Ammon's horn (tissue), 1 donor: ENCODE measurements at places on chromosomes 4 and X.

DNA sequence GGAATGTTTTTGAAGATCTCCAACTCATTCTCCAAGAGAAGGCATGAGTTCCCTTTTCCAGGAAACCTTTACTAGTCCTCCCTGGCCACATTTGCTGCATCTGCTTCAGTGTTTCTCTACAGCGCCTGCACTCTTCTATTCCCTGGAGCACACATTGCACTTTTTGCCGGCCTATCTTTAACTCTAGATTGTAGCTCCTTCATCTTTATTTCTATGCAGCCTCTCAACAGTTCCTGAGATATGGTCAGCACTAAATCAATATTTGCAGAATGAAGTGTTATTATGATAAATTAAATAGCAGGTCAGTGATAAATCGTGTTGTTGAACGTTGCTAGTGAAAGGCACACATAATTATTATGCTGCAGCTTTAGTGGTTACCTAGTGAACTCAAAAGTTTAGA lies 88.3 kb downstream of the VCX3A start:
- DNase-seq, result no peak

GRCh38 chr4:39544580-39545315 lies 17.5 kb upstream of the UGDH start:
- DNase-seq, result no peak

GRCh38 chrX:68868316-68868715 lies 39.5 kb downstream of the EFNB1 start:
- no peak for DNase-seq

DNA sequence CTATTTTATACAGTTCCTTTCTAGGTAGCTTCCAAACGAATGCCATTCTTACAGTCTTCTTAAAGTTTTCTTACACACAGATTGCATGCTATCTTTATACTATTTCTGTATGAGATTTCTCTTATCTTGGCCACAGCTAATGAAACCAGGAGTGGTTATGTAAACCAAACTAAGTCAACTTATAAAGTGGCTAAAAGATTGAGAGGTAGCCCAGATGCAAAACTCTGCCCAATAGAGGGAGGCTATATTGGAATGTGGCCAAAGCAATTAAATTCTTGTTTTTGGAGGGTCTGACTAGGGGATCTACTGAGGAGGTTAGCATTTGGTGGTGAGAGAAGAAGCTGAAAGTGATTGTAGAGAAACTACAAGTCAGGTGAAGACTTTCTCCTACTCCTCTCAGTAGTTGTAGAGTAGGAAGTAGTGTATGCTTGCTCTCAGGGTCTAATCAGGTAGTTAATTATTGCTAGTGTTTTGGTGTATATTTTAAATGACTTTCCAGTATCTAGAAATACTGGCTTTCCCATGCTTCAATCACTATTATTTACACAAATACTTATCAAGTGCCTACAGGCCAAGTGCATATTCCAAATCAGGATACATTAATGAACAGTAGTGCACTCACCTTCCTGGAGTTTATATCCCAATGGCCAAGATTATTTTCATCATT lies 104.2 kb upstream of the HPGD start:
- DNase-seq, result no peak

- no peak for DNase-seq
Observed at GRCh38 chrX:49704691-49705404, 9.1 kb upstream of the PAGE1 start.

DNA sequence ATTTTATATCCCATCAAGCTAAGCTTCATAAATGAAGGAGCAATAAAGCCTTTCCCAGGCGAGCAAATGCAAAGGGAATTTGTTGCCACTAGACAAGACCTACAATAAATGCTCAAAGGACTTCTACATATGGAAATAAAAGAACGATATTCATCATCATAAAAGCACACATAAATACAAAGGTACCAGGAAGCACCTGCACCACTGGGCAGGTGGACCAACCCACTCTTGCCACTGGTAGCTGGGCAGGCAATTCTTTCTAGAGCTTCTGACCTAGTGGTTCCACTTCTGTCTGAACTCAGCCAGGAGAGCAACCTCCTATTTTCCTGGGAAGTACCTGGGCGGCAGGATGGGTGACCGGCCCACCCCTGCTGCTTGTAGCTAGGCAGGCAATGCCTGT lies 237.2 kb upstream of the ITM2A start:
- no peak for DNase-seq
